GM12891 (cell line): ENCODE measurements at places on chromosomes 12 and 14.

DNA sequence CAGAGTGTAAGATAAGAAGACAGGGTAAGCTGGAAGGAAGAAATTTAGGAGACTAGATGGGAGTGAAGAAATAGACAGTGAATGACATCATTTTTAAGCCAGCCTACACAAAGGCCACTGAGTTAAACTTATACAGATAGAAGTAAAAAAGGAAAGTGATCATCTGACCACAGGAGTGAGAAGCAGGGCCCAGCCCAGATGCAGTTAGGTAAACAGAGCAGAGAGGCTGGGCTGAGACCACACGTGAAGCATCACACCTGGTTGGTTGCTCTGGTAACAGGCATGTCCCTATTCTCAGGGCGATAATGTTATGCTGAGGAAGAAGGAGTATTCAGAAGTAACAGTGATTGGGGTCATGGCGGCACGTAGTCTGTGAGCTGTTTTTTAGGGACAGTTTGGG, 1079.4 kb downstream of the AACS start:
- DNase-seq = no peak

DNA sequence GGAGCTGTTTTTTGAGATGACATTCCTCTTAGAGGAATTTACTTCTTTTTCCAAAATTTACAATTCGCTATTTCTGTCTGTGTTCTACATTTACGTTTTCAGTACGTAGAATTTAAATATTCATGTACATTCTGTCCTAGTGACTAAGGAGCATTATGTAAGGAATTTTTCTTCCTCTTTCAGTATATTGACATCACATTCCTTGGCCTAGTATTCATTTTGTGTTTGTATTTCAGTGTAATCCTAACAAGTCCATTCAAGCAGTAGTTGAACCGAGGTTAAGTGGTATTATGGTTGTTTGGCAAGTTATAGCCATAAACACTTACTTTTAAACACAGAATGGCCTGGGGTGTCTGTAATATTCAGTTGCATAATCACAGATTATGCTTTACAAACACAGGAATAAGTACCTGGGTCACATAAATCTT, 465.2 kb downstream of the PCNX1 start:
- DNase-seq = no peak

DNA sequence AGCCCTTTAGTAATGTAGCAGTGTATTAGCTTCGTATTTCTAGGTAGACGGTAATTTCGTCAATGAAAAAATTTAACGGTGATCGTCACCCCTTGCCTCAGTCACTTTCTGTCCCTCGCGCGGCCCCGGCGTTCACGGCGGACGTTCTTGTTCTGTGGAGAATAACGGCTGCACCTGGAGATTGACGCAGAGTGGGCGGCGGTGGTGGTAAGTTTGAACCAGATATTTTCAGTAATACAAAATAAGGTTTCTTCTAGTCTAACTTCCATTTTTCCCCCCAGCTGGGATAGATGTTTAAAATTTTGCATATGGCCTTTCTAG, 341 bp downstream of the ZNF10 start:
- no peak for DNase-seq

GRCh38 chr14:95206534-95206933, 49.2 kb upstream of the DICER1 start:
- no peak for DNase-seq

DNA sequence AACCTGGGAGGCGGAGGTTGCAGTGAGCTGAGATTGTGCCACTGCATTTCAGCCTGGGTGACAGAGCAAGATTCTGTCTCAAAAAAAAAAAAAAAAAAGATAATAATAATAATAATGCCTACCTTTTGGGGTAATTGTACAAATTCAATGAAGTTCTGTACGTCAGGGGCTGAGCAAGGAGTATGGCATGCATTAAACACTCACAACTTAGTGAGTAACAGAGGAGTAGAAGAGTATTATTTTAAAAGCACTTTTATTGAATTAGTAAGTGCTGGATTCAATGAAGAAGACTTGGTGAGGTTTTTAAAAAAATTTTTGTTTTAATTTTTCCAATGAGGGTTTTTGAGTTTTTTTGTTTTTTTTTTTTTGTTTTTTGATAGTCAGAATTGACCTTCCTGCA, 783.6 kb upstream of the TBX3 start:
- DNase-seq = no peak

GRCh38 chr12:8894378-8894777, 19.9 kb upstream of the PHC1 start:
- DNase-seq = no peak

GRCh38 chr12:106113042-106113441, 25.7 kb downstream of the NUAK1 start:
- no peak for DNase-seq

DNA sequence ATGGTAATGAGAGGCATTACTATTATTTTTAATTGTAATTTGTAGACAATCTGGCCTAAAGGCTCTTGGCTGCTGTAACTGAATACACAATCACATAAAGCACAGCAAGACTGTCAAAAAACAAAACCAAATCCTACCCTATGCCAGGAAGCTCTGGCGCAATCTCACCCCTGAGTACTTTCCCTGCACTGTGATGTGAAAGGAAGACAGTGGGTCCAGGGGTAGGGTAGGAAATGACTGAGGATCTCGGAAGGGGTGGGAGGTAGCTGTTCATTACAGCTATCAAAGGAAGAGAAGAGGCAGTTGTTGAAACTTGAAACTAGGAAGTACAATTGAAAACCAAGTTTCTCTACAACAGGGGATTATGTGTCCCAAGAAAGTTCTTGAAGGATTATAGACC, 202.8 kb downstream of the ANO2 start:
- no peak for DNase-seq
